B cell (primary cell): ENCODE measurements at places on chromosomes 16 and 17. TPM values are rescaled to one million over a fixed set of nuclear protein-coding genes. Genes with fewer than 3 reads are reported as not detected.

GRCh38 chr16:3092501-3092941, 6.6 kb downstream of the ZSCAN10 start:
- DNase-seq: no peak

- DNase-seq: no peak
Measured at GRCh38 chr16:58105631-58106030, 23.6 kb downstream of the CFAP20 start.

GRCh38 chr16:496097-496886, 31.2 kb upstream of the CAPN15 start:
- DNase-seq: no peak

- DNase-seq: peak; percentile 33
Measured at GRCh38 chr16:4537376-4538343, 913 bp downstream of the CDIP1 start.

DNA sequence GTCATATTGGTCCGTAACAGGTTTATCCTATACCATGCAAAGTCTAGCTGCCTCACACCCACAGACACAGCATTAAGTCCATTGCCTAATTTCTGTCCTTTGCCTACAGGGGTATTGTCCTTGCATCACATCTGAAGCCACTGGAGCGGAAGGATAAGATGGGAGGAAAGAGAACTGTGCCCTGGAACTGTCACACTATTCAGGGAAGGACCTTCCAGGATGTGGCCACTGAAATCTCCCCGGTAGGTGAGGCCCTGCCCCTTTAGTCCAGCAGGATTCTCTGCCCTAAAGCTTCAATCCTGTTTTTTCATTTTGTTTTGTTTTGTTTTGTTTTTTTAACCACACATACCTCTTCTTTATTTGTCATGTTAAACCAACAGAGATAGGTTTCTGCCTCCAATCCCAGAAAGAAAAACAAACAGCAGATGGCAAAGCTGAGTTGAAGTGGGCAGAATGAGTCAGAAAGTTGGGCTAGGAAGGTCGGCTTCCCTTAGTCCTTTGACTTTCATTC, 2.2 kb upstream of the EFTUD2 start:
- DNase-seq: no peak

DNA sequence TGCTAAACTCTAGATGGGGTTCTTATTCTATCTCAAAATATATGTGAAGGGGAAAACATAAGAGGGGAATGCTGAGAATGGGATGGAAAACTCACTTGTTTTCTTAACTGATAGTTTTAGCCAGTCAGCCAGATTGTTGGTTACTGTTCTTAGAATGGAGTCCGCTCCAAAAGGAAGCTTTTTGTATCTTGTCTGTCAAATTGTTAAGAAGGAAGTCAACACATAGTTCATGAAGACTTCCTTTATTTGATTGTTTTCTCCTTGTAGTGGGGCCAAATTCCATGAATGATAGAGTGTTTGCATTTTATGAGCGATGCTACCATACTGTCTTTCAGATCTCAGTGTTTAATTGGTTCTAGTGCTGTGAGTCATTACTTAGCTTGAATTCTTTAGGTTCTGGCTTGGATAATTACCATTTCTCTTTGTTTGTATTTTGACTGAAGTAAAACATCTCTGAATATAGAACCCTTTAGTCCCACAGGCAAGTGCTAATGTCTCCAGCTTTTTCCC, 98.3 kb upstream of the GOT2 start:
- no peak for DNase-seq

GRCh38 chr17:4135489-4135888, 7.3 kb downstream of the ZZEF1 start:
- no peak for DNase-seq

- peak; percentile 64 for DNase-seq
Measured at GRCh38 chr17:36072431-36073121, 8.5 kb downstream of the CCL18 start.

DNA sequence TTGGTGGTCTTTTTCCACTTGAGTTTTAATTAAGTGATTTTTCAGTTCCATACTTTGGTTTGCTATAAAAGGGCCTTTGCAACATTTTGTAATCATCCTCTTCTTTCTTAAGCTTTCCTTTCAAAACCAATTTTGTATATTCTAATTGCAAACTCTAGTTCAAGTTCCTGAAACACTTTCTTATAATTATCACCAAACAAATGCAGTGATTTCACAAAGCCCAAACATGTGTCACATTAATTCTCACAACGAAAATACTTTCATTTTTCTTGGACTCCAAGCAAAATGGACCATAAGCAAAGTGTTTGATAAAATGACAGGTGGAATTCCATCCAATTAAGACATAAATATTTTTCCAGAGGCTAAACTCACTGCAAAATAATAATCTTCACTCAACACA, 188.2 kb upstream of the IRX5 start:
- no peak for DNase-seq

- no peak for DNase-seq
Measured at GRCh38 chr16:84976644-84977400, 34.5 kb downstream of the ZDHHC7 start.

- DNase-seq: no peak
Measured at GRCh38 chr17:79944251-79944812, 91.3 kb downstream of the TBC1D16 start.

GRCh38 chr17:77644181-77645071, 314.1 kb upstream of the TNRC6C start:
- DNase-seq: no peak

PMFBP1 gene
- total RNA-seq: 9.5 and 9.7 TPM in 2 replicates

PROCA1 gene
- total RNA-seq: 24.4 and 26.8 TPM in 2 replicates

DHRS7C gene
- not detected in 2 replicates for total RNA-seq

CACNA1G gene
- 0.05 and 0.12 TPM in 2 replicates for total RNA-seq

OSBPL7 gene
- total RNA-seq: 51.0 and 52.5 TPM in 2 replicates
